LoVo (cell line): ENCODE measurements at places on chromosomes 1 and 21.
A peak's percentile ranks its signal among the peaks of the same experiment; 100 is the strongest.

DNA sequence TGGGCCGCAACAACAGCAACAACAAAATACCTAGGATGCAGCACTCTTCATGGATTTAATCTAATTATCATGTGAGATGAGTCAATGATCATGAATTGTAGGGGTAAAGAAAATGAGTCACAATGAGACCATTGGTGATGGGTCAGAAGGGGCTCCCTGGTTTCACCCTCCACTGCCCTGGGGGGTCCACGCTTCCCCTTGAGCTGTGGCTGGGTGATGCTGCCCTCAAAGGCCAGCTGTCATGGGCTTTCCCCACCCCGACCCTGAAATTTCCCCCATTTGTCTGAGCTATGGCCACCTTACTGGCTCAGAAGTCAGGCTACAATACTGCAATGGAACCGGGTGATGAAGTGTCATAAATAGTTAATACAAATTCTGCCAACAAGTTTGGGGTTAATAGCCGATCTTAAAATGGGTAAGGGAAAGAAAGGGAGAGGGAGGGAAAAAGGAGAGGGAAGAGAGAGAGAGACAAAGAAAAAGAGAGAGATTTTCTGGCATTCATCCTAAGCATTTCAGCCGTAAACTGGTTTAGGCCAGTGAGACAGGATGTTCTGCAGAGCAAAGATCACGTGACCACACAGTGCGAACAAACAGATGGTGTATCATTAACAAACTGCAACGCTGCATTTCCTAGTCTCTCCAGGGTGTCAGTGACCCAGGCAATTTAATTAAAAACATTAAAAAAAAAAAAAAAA is 143.4 kb upstream of the ERRFI1 start:
- peak; percentile 67 for DNase-seq

- DNase-seq = no peak
Observed at GRCh38 chr1:226656601-226657277, 82.3 kb downstream of the ITPKB start.

DNA sequence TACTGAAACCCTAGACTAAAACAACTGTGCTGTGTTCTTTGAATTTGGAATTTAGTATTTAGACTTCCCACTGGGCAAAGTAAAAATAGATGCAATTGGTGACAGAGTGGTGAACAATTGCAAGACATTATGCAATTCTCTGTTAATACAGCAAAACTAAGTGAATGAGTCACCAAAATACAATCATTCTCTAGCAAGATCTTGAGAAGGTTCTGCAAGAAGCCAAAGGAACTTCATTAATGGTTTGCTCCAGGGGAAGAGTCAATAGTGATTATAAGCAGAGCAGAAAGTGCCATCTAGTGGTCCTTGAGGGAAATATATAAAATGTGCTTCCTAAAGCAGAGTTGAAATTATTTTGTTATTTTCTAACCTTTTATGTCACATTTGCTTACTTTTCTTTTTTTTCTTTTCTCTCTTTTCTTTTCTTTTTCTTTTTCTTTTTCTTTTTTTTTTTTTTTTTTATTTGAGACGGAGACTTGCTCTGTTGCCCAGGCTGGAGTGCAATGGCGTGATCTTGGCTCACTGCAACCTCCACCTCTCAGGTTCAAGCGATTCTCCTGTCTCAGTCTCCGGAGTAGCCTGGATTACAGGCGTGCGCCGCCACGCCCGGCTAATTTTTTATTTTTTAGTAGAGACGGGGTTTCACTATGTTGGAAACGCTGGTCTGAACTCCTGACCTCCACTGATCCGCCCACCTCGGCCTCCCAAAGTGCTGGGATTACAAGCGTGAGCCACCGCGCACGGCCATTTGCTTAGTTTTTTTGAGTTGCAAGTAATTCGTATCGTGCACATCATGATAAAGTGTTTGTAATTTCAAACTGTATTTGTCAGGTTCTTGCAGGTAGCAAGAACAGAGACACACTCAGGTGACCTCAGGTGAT is 99.2 kb downstream of the CTH start:
- DNase-seq = peak; percentile 82

DNA sequence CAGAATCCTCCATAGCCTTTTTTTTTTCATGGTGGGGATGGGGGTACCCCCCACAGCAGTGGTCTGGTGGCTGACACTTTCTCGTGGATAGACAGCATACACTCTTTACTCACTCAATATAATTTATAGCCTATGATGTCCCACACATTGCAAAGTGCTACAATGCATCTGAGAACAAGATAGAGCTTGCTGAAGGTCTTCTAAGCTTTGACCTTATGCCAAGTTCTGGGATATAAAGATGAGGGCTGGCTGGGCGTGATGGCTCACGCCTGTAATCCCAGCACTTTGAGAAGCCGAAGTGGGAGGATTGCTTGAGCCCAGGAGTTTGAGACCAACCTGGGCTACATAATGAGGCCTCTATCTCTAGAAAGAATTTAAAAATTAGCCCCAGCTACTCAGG is 78.0 kb downstream of the MPZL1 start:
- no peak for DNase-seq

- DNase-seq = no peak
Observed at GRCh38 chr1:232047473-232047872, 420.9 kb downstream of the DISC1 start.

- no peak for DNase-seq
Observed at GRCh38 chr1:173753830-173754229, 39.0 kb downstream of the KLHL20 start.

DNA sequence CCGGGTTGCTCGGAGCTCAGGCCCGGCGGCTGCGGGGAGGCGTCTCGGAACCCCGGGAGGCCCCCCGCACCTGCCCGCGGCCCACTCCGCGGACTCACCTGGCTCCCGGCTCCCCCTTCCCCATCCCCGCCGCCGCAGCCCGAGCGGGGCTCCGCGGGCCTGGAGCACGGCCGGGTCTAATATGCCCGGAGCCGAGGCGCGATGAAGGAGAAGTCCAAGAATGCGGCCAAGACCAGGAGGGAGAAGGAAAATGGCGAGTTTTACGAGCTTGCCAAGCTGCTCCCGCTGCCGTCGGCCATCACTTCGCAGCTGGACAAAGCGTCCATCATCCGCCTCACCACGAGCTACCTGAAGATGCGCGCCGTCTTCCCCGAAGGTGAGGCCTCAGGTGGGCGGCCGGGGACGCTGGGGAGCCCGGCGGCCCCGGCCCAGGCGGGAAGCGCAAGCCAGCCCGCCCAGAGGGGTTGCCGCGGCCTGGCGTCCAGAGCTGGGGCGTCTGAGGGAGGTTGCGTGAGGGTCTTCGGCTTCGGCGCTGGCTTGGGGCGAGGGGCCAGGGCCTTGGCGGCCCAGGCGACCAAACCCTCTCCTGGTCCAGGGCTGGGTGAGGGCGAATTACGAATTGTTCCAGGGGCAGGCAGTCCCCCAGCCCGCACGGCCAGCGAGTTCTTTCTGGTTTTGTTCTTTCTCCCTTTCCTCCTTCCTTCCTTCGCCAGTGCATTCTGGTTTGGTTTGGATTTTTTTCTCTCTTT is 805 bp downstream of the SIM2 start:
- no peak for DNase-seq

DNA sequence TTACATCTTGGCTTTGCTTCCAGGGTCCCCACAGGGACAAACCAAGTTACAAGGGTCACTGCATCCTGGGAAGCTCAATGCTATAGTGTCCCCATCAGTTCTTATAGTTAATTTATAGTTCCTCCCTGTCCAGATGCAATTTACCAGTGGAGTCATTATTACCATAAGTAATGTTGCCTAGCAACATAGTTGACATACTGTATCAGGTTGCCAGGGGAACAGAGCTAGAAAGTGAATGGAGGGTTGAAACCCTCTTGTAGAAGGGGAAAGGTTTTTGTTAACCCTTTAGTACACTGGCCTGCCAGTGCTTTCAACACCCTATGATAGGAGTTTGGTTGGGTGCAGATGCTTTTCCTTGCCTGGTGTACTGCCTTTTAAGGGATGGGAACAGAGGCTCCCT is 34.3 kb upstream of the TTC4 start:
- no peak for DNase-seq

DNA sequence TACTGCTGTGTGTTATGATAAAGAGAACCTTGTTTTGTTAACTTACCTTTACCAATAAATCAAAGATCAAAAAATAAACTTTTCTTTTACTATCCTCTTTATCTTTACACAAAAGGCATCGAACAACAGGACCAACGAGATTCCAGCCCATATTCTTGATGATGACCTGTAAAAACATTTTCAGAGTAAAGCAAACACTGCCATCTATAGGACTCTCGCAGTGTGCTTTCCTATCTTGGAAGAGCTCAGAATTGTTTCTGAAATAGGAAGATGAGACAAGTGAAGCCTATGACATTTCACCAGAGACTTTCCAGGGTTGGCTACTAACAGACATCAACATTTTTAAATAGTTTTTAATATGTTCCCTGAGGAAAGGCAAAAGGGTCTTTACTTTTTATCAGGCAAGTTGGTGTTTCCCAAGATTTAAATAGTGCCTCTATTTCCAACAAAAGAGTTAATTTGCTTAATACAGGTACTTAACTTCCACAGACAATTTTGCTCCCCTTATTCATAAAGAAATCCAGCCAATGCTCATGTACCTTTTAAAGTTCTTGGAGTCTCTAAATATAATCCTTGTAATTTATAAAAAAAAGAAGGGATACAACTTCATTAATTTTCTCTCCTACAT is 7.3 kb downstream of the GLMN start:
- peak; percentile 26 for DNase-seq

DNA sequence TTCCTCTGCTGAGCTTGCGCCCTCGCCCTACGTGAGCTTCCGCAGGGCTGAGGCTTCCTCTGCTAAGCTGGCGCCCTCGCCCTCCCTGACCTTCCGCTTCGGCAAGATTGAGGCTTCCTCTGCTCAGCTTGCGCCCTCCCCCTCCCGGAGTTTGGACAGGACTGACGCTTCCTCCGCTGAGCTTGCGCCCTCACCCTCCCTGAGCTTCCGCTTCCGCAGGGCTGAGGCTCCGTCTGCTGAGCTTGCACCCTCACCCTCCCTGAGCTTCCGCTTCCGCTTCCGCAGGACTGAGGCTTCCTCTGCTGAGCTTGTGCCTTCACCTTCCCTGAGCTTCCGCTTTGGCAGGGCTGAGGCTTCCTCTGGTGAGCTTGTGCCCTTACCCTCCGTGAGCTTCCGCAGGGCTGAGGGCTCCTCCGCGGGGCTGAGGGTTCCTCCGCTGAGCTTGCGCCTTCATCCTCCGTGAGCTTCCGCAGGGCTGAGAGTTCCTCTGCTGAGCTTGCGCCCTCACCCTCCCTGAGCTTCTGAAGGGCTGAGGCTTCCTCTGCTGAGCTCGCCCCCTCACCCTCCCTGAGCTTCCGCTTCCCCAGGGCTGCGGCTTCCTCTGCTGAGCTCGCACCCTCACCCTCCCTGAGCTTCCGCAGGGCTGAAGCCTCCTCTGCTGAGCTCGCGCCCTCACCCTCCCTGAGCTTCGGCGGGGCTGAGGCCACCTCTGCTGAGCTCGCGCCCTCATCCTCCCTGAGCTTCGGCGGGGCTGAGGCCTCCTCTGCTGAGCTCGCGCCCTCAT is 753.6 kb upstream of the TPTE start:
- DNase-seq = no peak

DNA sequence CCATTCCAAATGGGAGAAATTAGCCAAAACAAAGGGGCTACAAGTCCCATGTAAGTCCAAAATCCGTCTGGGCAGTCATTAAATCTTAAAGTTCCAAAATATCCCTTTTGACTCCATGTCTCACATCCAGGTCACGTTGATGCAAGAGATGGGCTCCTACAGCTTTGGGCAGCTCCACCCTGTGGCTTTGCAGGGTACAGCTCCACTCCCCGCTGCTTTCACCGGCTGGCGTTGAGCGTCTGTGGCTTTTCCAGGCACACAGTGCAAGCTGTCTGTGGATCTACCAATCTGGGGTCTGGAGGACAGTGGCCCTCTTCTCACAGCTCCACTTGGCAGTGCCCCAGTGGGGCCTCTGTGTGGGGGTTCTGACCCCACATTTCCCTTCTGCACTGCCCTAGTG is 130.2 kb downstream of the TPR start:
- no peak for DNase-seq

DNA sequence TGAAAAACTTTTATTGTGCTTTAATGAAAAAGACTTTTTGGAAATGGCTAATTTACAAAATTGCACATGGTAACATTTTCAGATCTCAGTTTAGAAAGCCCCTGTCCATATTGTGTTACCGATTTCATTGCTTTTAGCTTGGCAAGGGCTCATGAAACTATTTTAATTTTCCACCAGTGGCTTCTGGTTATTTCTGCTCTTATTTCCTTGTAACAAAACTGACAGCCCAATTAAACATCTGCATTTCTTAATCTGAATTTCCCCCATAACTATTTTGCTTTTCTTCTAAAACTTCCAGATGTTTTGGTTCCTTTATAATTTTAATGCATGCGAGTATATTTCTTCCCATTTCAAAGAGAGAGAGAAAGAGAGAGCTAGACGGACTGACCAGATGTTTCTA is 264.8 kb downstream of the PTPRC start:
- DNase-seq = no peak

GRCh38 chr1:114669562-114670082 is at the start of gene DENND2C:
TSS of gene DENND2C (minus strand) at chr1:114670049. CDS start at chr1:114625984, 44,065 bp downstream.
- DNase-seq = no peak

DNA sequence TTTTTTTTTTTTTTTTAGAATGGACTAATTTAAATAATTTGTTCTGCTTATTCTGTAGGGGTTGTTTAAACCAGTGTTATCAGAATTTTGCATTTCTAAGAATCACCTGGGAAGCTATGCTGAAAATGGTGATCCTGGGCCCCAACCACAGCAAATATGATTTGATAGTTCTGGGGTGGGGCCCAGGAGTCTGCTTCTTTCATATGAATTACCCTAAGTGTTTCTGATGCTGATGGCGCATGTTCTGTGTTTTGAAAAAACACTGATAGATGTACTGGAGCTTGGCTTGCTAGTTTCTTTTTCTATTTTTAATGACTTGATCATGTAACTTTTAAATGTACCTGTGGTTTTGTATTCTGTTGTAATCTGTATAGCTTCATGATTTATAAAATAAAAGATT is 89.3 kb downstream of the CDC14A start:
- DNase-seq = no peak

DNA sequence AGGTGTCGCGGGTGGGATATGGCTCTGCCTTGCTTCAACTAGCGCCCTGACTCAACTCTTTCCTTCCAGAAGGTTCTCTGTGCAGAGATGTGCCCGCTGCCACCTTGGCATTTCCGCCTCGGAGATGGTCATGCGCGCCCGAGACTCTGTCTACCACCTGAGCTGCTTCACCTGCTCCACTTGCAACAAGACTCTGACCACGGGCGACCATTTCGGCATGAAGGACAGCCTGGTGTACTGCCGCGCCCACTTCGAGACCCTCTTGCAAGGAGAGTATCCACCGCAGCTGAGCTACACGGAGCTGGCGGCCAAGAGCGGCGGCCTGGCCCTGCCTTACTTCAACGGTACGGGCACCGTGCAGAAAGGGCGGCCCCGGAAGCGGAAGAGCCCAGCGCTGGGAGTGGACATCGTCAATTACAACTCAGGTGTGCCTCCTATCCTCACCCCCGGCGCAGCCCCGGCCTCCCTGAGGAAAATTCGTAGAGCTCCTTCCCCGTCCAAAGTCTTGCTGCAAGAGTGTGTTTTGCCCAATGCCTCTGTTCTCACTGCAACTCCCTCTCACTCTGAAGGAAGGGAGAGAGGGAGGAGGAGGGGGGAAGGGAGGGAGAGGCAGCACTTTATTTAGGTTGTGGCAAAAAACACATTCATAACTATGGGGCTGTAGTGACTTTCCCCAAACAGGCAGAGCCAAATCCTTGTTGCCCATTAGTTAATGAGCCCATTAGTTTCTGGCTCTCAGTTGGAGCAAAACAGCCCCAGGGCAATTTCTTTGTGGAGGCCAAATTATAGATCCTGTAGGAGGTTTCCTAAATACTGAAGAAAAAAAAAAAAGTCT is 4.3 kb downstream of the LHX9 start:
- DNase-seq = no peak

GRCh38 chr1:214473862-214474261 is 77.5 kb downstream of the PTPN14 start:
- no peak for DNase-seq
